Uterine smooth muscle cell (primary cell): ENCODE measurements at places on chromosomes 4 and X. TPM values are rescaled to one million over a fixed set of nuclear protein-coding genes. Genes with fewer than 3 reads are reported as not detected.

VCX3A gene
- not detected in 2 replicates for total RNA-seq

GAGE12J gene
- total RNA-seq, result not detected in 2 replicates

DCAF8L2 gene
- total RNA-seq, result not detected in 2 replicates

GLRA2 gene
- total RNA-seq, result not detected in 2 replicates

OTUD6A gene
- total RNA-seq, result under 0.01 TPM in 1 of 2 replicates, not detected in the other

USP27X gene
- total RNA-seq, result 2.7 and 3.4 TPM in 2 replicates

SYTL5 gene
- total RNA-seq, result 0.66 and 1.2 TPM in 2 replicates

GCNA gene
- total RNA-seq, result 1.9 and 2.9 TPM in 2 replicates

CSAG2 gene
- not detected in 2 replicates for total RNA-seq

SRPK3 gene
- 0.44 and 1.7 TPM in 2 replicates for total RNA-seq

AKAP14 gene
- total RNA-seq, result not detected in 2 replicates

PABPC5 gene
- 1.8 and 2.5 TPM in 2 replicates for total RNA-seq

KLB gene
- total RNA-seq, result not detected in 2 replicates

DSPP gene
- not detected in 2 replicates for total RNA-seq

MAGEB2 gene
- not detected in 2 replicates for total RNA-seq

MAOA gene
- 4.0 and 5.5 TPM in 2 replicates for total RNA-seq

STATH gene
- not detected in 2 replicates for total RNA-seq

FAM156B gene
- 17.2 and 18.8 TPM in 2 replicates for total RNA-seq

EVC2 gene
- total RNA-seq, result 10.0 and 16.4 TPM in 2 replicates

COL4A6 gene
- total RNA-seq, result 3.8 and 4.1 TPM in 2 replicates

DCAF12L1 gene
- under 0.01 TPM in 1 of 2 replicates, not detected in the other for total RNA-seq

SOX3 gene
- total RNA-seq, result not detected in 2 replicates

KCNE5 gene
- 0.12 and 0.33 TPM in 2 replicates for total RNA-seq

UBE2D3 gene
- 305 and 381 TPM in 2 replicates for total RNA-seq

PPARGC1A gene
- total RNA-seq, result 0.11 and 0.37 TPM in 2 replicates

RBM47 gene
- 3.3 and 4.4 TPM in 2 replicates for total RNA-seq

MGAT4D gene
- total RNA-seq, result not detected in 2 replicates

TMEM156 gene
- 3.5 and 10.8 TPM in 2 replicates for total RNA-seq

PNMA5 gene
- not detected in 2 replicates for total RNA-seq

DMRTC1 gene
- total RNA-seq, result not detected in 2 replicates

UXT gene
- total RNA-seq, result 94.1 and 108 TPM in 2 replicates

ACSL4 gene
- 179 and 194 TPM in 2 replicates for total RNA-seq

SLIT2 gene
- total RNA-seq, result 57.7 and 97.5 TPM in 2 replicates

EFHC2 gene
- 0.44 and 0.50 TPM in 2 replicates for total RNA-seq

ETNPPL gene
- not detected in 2 replicates for total RNA-seq

ERCC6L gene
- total RNA-seq, result 2.6 and 12.4 TPM in 2 replicates

GAB3 gene
- 0.77 and 1.4 TPM in 2 replicates for total RNA-seq

RS1 gene
- total RNA-seq, result not detected in 2 replicates

ATP5ME gene
- total RNA-seq, result 68.3 and 154 TPM in 2 replicates

PAGE4 gene
- not detected in 2 replicates for total RNA-seq

SYTL4 gene
- 6.5 and 10.0 TPM in 2 replicates for total RNA-seq

SERTM2 gene
- 1.9 TPM in 2 replicates for total RNA-seq

SLC39A8 gene
- total RNA-seq, result 8.1 and 9.1 TPM in 2 replicates

NXF2 gene
- not detected in 2 replicates for total RNA-seq

RTL3 gene
- total RNA-seq, result not detected in 2 replicates

BCOR gene
- 8.2 and 8.3 TPM in 2 replicates for total RNA-seq

GC gene
- total RNA-seq, result not detected in 2 replicates
